Calu3 (cell line): ENCODE measurements at places on chromosomes 12 and 14. TPM values are rescaled to one million over a fixed set of nuclear protein-coding genes. Genes with fewer than 3 reads are reported as not detected.

Gene SLC10A1
- not detected in 2 replicates for total RNA-seq

DNA sequence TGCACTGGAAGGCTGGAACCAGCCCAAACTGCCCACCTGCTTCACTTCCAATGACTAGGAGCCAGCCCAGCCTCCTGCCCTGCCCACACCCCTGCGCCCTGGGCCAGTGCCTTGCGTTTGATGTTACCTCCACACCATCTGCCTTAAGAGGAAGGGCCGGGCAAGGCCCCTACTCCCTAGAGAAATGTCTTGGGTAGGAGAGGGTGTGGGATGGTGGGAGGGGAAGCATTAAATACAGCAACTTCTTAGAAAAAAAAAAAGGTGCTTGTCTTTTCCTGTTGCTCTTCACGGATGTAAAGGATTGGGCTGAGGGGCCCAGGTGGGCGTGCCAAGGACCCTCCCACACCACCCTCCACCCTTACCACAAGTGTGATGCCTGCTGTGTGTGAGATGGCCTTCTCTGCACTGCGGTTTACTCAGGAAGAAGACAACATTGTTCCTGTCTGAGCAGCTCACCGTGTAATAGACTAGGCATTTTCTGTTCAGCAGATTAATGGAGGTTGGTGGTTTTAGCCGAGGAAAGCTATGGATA is 99.9 kb downstream of the NINJ2 start:
- H3K27ac ChIP-seq, result no peak overlapping the region
- no peak for DNase-seq
- H3K4me3 ChIP-seq, result no peak overlapping the region
- peaks cover 45% of the 10 kb centered on the region for H3K27me3 ChIP-seq
- no peaks in the 10 kb centered on the region for H3K4me1 ChIP-seq

GRCh38 chr12:89567691-89568239 is 41.9 kb upstream of the POC1B start:
- H3K4me1 ChIP-seq, result no peaks in the 10 kb centered on the region
- H3K4me3 ChIP-seq, result no peak overlapping the region
- no peaks in the 10 kb centered on the region for H3K36me3 ChIP-seq
- no peak overlapping the region for H3K27ac ChIP-seq
- DNase-seq, result no peak

GRCh38 chr14:96146131-96146771 is 58.4 kb upstream of the BDKRB2 start:
- H3K36me3 ChIP-seq, result no peaks in the 10 kb centered on the region
- no peaks in the 10 kb centered on the region for H3K4me1 ChIP-seq
- H3K4me3 ChIP-seq, result no peak overlapping the region
- DNase-seq, result no peak
- no peak overlapping the region for H3K27ac ChIP-seq
- no peaks in the 10 kb centered on the region for H3K27me3 ChIP-seq

Gene NRL
- 1.8 and 2.3 TPM in 2 replicates for total RNA-seq

- no peaks in the 10 kb centered on the region for H3K36me3 ChIP-seq
- no peaks in the 10 kb centered on the region for H3K4me1 ChIP-seq
- no peak overlapping the region for H3K27ac ChIP-seq
- H3K4me3 ChIP-seq, result no peak overlapping the region
- no peak for DNase-seq
Measured at GRCh38 chr12:96510306-96510764, 21.0 kb downstream of the CFAP54 start.

DNA sequence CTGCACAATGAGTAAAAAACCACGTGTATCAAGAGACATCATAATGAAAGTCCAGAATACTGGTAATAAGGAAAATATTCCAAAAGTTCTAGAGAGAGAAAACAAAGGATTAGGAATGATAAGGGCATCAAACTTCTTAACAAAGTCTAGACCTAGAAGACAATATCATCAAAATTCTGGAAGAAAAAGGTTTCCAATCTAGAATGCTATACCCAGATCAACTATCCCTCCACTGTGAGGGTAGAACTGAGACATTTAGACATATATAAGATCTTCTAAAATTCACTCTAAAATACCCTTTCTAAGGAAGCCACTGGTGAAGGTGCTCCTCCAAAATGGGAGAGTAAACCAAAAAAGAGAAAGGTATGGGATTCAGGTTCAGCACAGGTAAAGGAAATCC is 2.9 kb downstream of the C1RL start:
- H3K36me3 ChIP-seq, result peaks cover 29% of the 10 kb centered on the region
- H3K27ac ChIP-seq, result no peak overlapping the region
- no peaks in the 10 kb centered on the region for H3K27me3 ChIP-seq
- peaks cover 17% of the 10 kb centered on the region for H3K4me1 ChIP-seq

DNA sequence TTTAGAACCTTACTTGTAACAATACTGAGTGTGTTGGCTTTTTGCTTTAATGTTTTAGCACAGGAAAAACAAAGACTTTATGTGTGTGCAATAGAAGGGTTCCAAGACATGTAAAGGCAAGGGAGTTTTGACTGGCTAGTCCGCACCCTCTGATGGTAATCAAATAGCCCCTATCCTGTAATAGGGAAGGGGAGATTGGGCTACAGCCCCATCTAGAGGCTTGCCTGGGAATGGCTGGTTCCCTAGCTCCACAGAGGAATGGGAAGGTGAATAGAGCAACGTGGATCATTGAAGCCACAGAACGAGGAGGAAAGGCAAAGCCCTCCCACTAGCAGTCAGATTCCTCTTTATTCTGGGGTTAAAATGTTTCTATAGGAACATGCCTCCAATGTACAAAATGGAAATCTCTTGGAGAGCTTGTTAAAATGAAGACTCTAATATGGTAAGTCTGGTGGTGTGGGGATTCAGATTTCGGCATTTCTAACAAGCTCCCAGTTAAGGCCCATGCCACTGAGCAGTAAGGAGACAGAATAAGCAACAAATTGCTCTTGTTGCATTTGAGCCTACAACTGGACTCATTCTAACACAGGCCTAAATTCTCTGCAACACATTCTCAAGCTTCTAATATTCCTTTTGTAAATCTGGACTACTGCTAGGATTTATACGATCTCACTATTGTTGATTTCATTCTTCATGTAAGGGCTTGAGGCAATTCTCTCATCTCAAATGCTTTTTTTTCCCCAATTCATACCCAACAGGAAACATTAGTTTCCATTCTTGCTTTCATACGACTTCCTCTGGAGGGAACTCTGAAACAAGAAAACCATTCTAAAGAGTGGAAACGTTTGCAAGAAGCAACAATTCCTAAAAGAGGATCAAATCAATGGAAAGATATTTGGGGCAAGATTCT is 57.1 kb downstream of the NIN start:
- H3K27ac ChIP-seq, result no peak overlapping the region
- no peaks in the 10 kb centered on the region for H3K4me1 ChIP-seq
- H3K4me3 ChIP-seq, result no peak overlapping the region
- peaks cover 13% of the 10 kb centered on the region for H3K36me3 ChIP-seq
- peak; percentile 56 for DNase-seq

Gene CFAP251
- total RNA-seq, result 3.8 and 5.0 TPM in 2 replicates

- H3K36me3 ChIP-seq, result peaks cover 10% of the 10 kb centered on the region
- H3K4me1 ChIP-seq, result peaks cover 11% of the 10 kb centered on the region
- H3K4me3 ChIP-seq, result no peak overlapping the region
- no peaks in the 10 kb centered on the region for H3K27me3 ChIP-seq
- no peak for DNase-seq
Measured at GRCh38 chr12:54232790-54233189, 44.0 kb upstream of the SMUG1 start.

- H3K27ac ChIP-seq, result peak overlapping the region; percentile 81
- peaks cover 19% of the 10 kb centered on the region for H3K4me1 ChIP-seq
- peak; percentile 59 for DNase-seq
- H3K4me3 ChIP-seq, result peak overlapping the region; percentile 50
- H3K27me3 ChIP-seq, result no peaks in the 10 kb centered on the region
- peaks cover 6% of the 10 kb centered on the region for H3K36me3 ChIP-seq
Measured at GRCh38 chr12:46100551-46101484, 110.4 kb upstream of the SCAF11 start.

Gene MFAP5
- not detected in 2 replicates for total RNA-seq

Gene CLEC4A
- total RNA-seq, result 0.47 TPM in 1 of 2 replicates, not detected in the other

DNA sequence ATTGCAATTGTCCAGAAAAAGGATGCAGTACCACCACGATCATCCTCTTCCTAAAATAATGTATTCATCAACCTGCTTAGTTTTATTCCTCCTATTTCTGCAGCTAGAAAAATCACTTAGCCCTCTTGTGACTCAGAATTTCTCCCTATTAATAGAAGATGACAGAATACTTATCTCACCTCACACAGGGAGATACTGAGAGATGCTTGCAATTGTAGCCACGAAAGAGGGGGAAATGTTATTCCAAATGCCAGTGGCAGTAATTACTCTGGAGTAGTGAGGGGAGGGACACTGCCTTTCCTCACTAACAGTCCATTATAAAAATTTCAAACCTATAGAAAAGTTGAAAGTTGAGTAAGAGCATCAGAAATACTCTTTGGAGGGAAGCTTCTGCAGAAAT is 11.8 kb upstream of the DUSP6 start:
- H3K27me3 ChIP-seq, result no peaks in the 10 kb centered on the region
- no peak overlapping the region for H3K27ac ChIP-seq
- DNase-seq, result no peak
- H3K36me3 ChIP-seq, result peaks cover 13% of the 10 kb centered on the region
- H3K4me1 ChIP-seq, result peaks cover 31% of the 10 kb centered on the region

DNA sequence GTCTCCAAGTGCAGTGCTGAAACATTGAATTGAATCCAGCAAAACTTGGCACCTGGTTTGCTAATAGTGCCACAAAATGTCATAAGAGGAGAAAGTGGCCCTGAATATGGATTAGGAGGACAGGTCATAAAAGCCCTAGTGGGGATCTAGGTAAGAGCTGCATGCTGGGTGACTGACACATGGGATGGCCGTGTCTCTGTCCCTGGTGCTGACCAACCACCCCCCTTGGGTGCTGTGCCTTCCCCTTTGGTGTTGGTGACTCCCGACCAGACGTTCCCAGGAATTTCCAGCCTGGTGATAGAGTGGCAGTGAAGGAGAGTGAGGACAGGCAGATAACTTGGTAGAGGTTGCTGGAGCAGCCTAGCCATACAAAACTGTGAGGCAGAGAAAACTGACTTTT is 142.8 kb downstream of the VRK1 start:
- H3K4me1 ChIP-seq, result no peaks in the 10 kb centered on the region
- H3K27me3 ChIP-seq, result no peaks in the 10 kb centered on the region
- no peak for DNase-seq
- H3K27ac ChIP-seq, result no peak overlapping the region

DNA sequence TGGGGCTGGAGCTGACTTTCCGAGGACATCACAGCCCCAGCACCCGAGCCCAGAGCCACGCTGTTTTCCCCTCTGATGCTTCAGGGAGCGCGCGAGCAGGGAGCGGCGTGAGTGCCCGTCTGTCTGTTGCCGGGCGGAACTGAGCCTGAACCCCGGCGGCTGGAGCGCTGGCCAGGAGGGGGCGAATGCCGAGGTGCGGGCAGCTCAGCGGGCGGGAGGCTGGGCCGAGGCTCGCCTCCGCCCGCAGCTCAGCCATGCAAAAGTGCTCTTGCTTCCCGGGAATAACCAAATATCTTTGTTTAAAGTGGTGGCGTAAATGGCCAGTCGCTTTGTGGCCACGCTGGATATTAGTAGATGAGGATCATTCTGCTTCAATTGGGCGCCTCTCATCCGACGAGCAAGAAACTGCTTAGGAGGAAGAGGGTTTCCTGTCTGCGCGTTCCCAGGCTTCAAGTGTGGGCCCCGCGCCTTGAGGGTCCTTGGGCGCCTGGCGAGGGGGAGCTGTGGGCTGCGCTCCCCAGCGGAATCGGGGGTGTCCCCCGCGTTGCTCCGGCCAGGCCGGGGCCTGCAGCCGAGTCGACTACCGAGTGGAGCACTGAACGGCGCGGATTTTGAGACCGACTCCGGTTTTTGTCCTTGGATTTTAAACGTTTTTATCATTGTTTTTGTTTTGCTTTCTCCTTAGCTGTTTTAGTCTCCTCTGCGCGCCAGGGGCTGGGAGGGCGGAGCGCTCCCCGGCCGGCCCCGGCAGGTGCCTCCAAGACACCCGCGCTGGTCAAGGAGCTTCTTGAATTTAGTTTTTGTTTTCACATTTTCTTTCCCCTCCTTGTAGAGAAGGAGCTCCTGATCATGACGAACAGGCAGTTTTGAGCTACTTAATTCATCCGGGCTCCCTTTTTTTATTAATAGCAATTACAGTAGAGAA is 831 bp upstream of the NKX2-1 start:
- H3K27me3 ChIP-seq, result peaks cover 31% of the 10 kb centered on the region
- peaks cover 15% of the 10 kb centered on the region for H3K36me3 ChIP-seq
- peak; percentile 78 for DNase-seq

Gene IRAK3
- total RNA-seq, result 7.8 and 12.0 TPM in 2 replicates

GRCh38 chr14:74898694-74899093 is 17.0 kb downstream of the DLST start:
- H3K4me3 ChIP-seq, result no peak overlapping the region
- peaks cover 34% of the 10 kb centered on the region for H3K36me3 ChIP-seq
- no peaks in the 10 kb centered on the region for H3K27me3 ChIP-seq
- H3K27ac ChIP-seq, result peak overlapping the region; percentile 58
- H3K4me1 ChIP-seq, result no peaks in the 10 kb centered on the region
- DNase-seq, result no peak

DNA sequence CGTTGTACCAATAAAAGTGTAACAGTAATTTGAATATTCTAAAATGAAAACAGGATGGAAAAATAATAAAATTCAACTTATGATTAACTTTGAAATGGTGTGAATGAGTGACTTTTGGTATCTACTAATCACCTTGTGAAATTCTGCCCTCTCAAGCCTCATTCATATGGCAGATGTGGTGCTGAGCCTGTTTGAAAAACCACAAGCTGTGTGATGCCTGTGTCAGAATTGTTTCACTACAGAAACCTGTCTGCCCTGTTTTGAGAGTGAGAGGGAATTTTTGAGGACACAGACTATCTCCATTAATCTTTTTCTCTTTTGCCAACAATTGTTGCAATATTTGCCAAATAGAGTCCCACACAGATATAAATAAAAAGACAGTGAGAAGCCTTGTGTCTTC is 3.9 kb upstream of the RNU6-7 start:
- no peak overlapping the region for H3K27ac ChIP-seq
- H3K4me3 ChIP-seq, result no peak overlapping the region
- no peak for DNase-seq
- H3K36me3 ChIP-seq, result peaks cover 21% of the 10 kb centered on the region

DNA sequence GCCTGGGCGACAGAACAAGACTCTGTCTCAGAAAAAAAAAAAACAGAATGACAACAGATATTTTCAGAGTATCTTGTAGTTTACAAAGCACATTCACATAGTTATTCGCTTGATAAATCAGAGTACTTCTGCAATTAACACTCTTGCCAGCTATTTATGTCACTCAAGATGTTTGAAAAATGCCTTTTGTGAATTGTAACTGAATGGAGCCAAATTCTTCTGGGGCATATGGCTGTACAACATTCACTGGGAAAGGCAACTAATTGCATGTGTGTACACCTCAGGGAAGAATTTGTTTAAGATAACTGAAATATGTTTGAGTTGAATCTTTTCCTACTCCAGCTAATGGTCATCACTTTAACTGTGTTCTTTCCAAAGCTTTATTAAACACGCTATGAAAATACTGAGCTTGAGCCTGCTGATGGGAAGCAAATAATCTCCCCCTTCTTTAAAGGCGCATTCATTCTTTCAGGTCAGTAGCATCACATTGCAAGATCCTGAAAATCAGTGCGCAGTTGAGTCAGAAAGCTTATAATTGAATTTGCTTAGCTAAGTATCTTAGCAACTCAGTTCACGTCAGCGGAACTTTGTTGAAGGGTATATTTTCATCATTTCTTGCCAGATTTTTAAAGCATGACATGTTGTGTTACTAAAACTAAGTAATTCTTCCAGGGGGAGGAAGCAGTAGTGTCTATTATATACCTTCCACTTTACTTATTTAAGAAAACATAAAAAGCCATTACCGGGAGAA is 66.6 kb downstream of the SINHCAF start:
- H3K27ac ChIP-seq, result no peak overlapping the region
- H3K27me3 ChIP-seq, result no peaks in the 10 kb centered on the region
- H3K36me3 ChIP-seq, result no peaks in the 10 kb centered on the region
- no peaks in the 10 kb centered on the region for H3K4me1 ChIP-seq
- DNase-seq, result no peak
